Lung (tissue), 17 donors: ENCODE measurements at places on chromosomes 5 and 9. TPM values are rescaled to one million over a fixed set of nuclear protein-coding genes. Genes with fewer than 3 reads are reported as not detected.

GRCh38 chr9:28866951-28867350 is 1293.7 kb upstream of the C9orf72 start:
- DNase-seq: peak; percentile 43

GRCh38 chr9:12884736-12885395 is 110.0 kb downstream of the LURAP1L start:
- DNase-seq: peak; percentile 36

GRCh38 chr5:50967563-50968355 is 301.3 kb downstream of the PARP8 start:
- DNase-seq: peak; percentile 43

- no peak for DNase-seq
Measured at GRCh38 chr5:147403651-147404640, 105.9 kb downstream of the DPYSL3 start.

Gene TUSC1
- total RNA-seq: 9.2 TPM

GRCh38 chr5:3320317-3320875 is 275.2 kb upstream of the IRX1 start:
- peak; percentile 6 for DNase-seq

GRCh38 chr9:125739436-125739835 is 7.7 kb upstream of the PBX3 start:
- no peak for DNase-seq

DNA sequence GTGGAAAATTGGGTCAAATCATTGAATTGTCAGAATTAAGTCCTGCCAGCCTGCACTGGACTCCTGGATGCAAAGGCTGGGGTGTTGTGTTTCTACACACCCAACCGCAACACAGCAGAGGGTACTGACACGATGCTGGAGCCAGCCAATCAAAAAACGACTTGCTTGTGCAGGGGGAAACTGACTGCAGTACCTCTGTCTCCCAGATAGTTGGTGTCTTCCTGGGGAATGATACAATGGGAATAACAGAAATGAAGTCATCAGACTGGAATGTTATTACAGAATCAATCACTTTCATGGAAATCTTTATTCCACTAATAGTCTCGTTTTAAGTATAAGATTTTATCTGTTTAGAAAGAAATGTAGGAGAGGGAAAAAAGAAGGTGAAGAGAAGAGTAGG is 330.3 kb downstream of the MLLT3 start:
- DNase-seq: no peak

DNA sequence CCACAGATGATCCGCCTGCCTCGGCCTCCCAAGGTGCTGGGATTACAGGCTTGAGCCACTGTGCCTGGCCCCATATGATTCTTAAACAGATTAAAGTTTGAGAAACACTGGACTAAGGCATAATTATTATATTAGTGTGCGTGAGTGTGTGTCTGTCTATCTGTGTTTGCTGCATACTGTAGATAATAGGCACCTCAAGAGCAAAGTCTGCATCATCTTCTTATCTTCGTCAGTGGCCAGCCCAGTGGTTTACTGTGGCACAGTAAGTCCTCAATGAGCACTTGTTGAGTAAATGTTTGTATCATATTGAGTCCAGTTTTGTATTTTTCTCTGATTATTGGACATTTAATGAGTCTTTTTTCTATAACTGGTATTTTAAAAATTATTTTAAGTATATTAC is 81.7 kb downstream of the ITGA1 start:
- DNase-seq: no peak

Gene CCDC69
- 15.4 TPM for total RNA-seq

DNA sequence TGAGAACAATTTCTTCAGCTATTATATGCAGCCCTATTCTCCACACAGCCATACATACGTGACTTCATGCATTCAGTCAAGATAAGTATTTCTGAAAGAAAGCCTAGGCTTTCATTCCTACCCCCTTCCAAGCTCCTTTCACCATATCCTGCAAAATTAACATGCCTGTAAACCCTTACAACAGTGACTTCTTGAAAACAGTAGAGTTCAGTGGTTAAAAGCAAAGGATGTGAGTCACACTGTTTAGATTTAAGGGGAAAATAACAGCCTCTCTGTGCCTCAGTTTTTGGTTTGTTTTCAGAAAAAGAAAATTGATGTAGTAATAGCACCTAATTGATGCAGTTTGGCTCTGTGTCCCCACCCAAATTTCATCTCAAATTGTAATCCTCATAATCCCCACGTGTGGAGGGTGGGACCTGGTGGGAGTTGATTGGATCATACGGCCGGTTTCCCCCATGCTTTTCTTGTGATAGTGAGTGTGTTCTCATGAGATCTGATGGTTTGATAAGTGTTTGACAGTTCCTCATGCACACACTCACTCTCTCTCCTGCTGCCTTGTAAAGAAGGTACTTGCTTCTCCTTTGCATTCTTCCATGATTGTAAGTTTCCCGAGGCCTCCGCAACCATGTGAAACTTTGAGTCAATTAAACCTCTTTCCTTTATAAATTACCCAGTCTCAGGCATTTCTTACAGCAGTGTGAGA is 264.8 kb downstream of the CETN3 start:
- no peak for DNase-seq

GRCh38 chr9:85715587-85715986 is 26.2 kb downstream of the AGTPBP1 start:
- DNase-seq: no peak

- DNase-seq: no peak
Measured at GRCh38 chr9:97387504-97387886, 24.4 kb upstream of the TDRD7 start.

DNA sequence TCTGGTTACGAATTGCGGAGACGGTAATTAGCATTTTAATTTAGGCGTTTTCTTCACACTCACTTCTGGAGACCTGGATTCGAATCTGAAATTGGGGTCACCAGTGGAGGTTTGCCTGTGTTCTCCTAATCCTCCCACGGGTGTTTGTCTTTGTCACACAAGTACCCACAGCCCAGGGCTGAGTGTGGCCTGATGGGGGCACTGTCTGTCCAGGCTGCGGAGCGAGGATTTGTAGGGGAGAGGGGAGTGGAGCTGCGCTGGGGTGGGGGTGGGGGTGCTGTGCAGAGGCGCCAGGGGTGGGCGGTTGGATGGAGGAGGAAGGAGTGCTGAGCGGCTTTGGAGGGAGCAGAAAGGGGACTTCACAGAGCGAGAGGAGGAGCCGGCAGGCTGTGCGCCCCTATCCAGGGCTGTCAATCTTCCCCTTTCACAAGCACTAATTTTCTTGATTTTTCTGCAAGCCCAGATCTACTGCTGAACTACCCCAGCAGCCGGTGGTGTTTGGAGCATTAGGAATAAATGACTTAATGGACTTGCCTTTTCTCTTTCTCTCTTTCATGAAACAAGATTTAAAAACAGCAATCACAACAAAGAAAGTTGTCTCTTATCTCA is 53.1 kb downstream of the TSPAN17 start:
- peak; percentile 21 for DNase-seq

DNA sequence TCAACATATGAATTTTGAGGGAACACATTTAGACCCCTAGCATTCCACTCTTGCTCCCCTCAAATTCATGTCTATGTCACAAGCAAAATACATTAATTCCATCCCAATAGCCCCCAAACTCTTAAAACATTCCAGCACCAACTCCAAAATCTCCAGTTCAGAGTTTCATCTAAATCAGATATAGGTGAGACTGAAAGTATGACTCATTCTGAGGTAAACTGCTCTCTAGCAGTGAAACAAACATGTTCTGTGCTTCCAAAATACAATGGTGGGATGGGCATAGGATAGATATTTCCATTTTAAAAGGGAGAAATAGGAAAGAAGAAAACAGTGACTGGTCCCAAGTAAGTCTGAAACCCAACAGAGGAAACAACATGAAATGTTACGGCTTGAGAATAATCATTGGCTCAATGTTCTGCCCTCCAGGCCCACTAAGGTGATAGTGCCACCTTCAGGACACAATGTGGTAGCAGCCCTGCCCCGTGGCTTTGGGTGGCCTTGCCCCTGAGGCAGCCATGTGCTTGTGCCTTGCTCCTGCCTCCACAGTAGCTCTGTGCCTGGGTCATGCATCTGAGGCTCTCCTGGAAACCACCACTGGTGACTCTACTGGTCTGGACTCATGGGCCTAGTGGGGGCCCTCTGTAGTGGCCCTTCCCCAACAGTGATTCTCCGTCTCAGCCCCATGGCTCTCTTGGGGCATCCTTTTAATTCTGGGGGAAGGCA is 36.4 kb upstream of the IPPK start:
- DNase-seq: no peak

DNA sequence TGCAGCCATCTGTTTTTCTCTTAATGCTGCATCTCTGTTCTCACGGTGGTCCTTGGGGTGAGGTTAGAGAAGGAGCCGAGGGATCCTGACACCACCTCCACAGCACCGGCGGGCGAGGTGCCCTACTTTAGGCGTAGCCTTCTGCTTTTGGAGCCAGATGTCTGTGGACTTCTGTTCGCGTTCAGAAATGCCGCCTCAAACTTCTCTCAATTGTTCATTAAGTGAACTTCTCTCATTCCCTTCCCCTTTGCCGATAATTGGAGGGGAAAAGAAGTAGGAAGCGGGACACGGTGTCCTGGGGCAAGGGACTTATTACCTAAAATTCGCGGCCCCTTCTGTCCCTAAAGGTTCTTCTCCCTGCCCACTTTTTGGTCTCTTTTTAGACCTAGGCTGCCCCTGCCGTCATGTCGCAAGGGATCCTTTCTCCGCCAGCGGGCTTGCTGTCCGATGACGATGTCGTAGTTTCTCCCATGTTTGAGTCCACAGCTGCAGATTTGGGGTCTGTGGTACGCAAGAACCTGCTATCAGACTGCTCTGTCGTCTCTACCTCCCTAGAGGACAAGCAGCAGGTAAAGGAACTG is 455 bp downstream of the KIF20A start:
- no peak for DNase-seq

DNA sequence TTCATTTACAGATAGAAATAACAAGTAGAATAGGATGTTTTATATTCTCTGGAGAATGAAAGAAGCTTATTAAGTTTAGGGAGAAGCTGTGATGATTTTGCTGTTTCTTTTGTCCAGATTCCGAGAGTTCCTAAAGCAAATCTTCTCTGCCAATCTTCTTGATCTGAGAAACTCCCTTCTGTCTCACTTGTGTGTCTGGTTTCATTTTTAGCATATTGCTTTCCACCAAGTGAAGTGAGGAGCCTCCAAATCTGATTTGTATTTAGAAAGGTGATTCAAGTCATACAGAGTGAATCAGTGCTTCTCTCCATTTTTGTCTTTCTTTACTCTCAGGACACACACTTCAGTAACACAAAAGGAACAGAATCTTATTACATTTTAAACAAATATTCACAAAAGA is 48.4 kb downstream of the STX17 start:
- DNase-seq: no peak

GRCh38 chr9:114693248-114693855 is 11.4 kb upstream of the TEX48 start:
- DNase-seq: no peak

Gene AK1
- 72.3 TPM for total RNA-seq

Gene PPWD1
- total RNA-seq: 21.2 TPM

DNA sequence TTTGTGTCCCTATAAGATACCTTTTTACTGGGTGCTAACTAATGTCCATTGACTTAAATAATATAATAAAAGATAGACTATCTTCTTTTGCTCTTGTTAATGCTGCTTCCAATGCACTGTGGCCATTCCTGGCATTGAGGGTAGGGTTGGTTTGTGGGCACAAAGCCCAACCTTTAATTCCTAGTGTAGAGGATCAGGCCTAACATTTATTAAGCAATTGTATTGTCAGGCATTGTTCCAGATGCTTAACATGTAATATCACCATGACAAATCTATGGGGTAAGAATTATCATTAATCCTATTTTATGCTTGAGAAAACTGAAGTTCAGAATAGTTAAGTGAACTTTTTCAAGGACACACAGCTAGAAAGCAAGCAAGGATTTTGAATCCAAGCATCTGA is 60.4 kb upstream of the GPBP1 start:
- no peak for DNase-seq

Gene SLC35D2
- total RNA-seq: 27.2 TPM
